ENCODE measurements at places on chromosomes 5 and 9.

DNA sequence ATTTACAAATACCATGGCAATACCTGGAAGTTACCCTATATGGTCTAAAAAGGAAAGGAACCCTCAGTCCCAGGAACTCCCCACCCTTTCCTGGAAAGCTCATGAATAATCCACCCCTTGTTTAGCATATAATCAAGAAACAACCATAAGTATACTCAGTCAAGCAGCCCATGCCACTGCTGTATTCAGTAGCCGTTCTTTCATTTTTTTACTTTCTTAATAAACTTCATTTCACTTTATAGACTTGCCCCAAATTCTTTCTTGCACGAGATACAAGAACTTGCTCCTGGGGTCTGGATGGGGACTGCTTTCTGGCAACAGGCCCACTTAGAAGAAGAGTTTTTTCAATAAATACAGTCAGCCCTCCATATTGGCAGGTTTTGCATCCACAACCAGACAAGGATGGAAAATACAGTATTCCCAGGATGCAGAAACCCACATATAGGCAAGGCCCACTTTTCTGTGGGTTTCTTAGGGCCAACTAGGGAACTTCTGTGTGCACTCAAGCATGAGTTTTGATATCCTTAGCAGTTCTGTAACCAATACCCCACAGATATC lies 2.8 kb upstream of the TBCA start:
- no peak for DNase-seq

DNA sequence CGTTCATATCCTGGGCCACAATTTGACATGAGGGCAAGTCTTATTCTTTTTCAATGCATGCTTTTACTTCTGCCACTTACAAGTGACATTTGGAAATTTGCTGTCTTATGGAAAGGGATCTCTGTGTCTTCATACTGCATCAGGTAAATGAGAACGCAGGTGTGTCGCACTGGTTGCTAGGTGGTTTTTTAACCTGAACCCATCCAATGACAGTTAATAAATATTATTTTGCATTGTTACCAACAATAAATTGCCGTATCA lies 1.1 kb downstream of the ADAMTS16 start:
- no peak for DNase-seq

DNA sequence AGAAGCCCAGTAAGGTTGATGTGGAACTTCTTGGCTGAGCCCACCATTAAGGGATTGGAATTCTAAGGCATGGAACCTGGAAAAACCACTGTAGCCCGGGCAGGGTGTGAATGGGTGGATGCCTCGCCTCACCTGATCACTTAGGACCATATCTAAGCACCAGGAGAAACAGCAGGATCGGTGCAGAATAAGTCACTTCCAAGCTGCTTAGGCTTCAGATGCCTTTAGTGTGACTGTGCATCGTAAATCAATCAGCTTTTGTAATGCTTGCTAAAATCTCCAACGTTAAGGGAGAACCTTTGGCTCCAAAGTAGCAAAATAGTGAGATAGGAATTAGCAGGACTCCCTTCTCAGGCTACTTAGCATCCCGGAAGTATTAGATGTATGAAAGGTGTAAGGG lies 103.9 kb upstream of the MEGF10 start:
- DNase-seq = no peak

DNA sequence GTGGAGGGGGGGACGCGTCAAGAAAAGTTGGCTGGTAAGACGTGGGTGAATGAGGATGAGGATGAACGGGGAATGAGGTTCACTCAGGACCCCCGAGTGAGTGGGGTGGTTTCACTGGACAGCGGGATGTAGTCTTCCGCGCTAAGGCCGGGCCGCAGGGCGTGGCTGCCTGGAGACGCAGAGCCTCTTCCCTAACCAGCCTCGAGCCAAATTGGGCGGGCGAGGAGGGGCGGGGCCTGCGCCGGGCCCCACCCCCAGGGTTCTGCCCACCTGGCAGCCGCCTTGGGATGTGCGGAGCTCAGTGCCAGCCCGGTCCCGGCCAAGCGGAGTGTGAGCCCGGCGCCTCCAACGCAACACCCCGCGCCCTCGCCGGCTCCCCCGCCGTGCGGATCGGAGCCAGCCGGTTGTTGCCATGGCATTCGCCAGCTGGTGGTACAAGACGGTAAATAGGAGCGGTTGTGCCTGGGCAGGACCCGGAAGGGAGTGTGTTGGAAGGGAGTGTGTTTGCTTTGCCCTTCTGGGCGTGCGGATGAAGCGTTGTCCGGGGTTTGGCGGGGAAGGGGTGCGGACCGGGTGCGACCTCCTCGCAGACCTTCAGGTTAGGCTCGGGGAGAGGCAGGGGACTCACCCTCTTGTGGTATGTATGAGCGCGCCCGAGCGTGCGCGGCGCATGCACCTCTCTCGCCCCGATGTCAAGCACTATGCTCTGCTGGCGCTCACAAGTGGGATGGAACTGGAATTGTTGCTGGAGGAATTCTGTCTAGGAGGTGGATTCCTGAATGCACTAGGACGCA lies 746 bp downstream of the CAST start:
- peak; percentile 79 for DNase-seq

- DNase-seq = no peak
Observed at GRCh38 chr9:101527066-101527465, 6.6 kb upstream of the RNF20 start.

- no peak for DNase-seq
Observed at GRCh38 chr5:56350011-56350596, 117.0 kb upstream of the ANKRD55 start.

DNA sequence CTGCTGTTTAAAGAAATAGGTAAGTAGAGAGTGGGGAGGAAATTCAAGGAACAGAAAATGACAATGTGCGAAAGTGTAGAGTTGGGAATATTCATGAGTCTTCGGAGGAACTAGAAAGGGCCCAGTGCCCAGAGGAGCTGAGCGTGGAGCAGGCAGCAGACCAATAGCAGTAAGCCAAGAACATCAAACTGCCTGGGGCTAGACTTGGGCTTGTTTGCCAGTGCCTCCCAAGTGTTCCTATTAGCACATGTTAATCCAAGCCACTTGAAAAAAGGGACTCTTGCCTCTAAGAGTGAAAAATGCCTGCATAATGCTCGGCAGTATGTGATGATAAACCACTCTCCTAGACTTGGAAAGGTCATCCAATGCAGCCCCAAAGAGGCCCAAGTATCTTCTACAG lies 1.2 kb upstream of the TAL2 start:
- no peak for DNase-seq

DNA sequence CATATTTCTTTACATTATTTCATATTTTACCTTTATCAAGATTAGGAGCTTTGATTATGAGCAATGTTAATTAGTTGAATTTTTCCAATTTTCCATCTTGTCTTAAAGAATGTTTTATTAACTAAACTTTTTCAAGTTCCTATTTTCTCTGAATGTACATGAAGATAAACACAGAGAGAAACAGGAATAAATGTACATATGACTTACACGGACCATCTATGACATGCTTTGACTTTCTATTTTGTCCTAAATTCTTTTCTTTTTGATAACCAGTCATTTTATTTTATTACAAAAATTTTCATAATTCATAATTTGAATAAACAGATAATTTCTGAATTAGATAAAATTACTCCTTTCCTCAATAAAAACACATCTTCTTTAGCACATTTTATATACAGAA lies 1038.8 kb upstream of the ARRDC3 start:
- no peak for DNase-seq

DNA sequence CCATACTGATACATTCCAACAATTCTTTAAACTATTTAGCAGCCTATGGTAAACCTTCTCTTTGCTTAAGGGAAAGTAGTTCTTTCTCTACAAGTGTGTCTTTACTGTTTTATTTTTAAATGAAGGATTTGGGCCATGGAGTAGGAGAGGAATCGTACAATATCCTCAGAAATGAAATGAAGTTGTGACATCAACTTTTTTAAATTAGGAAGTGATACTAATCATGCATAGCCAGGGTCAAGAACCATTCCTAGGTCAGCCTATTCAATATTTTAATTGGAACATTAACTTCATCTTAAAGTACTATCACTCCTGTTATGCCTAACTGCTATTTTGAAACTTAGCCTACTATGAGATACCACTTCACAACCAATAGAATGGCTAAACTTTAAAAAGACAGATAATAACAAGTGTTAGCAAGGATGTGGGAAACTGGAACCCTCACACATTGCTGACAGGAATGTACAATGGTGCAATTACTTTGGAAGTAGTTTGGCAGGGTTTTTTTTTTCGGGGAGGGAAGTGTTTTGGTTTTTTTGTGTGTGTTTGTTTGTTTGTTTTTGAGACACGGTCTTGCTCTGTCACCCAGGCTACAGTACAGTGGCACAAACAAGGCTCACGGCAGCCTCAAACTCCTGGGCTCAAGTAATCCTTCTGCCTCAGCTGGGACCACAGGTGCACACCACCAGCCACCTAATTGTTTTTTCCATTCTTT lies 10.7 kb downstream of the AGTPBP1 start:
- no peak for DNase-seq

DNA sequence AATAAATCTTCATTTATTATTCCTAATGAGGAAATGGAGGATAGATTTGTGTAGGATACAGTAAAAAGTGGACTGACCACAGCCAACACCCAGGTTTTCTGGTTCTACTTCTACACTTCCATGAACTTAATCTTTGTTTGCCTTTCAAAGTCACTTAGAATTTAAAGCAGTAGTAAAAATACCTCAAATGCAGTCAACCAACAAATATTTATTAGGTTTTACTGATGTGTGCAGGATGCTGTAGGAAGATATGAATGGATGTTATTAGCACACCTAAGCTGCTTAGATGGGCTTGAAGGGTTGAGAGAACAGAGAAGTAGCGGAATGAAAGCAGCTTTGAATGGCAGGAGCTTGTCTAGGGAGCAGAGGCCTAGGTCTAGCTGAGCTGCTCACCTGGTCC lies 201.1 kb downstream of the PALM2AKAP2 start:
- no peak for DNase-seq

DNA sequence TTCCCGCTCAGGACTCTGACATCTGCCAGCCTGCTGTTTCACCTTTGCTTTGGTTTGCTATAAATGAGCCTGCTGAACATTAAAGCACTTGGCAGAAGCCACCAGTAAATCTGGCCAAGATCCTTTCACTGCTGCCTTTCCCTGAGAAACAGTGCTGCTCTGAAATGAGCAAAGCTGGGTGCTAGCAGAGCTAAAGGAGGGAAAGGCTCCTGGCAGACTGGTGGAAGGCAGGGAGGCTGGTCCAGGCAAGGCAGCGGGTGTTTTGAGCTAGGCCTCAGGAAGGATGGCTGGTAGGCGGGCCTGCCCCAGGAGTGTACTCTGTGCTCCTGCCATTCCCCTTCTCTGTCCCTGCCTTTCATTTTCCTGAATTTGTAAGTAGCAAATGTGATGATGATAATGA lies 52.5 kb upstream of the PTGS1 start:
- no peak for DNase-seq

GRCh38 chr5:116456036-116456435 lies 118.6 kb downstream of the SEMA6A start:
- no peak for DNase-seq

GRCh38 chr9:127793093-127793708 lies 7.4 kb downstream of the CDK9 start:
- DNase-seq = no peak

- DNase-seq = no peak
Observed at GRCh38 chr5:117999939-118000549, 988.3 kb downstream of the DTWD2 start.

- DNase-seq = no peak
Observed at GRCh38 chr9:77667151-77667550, 19.0 kb upstream of the GNA14 start.

- no peak for DNase-seq
Observed at GRCh38 chr5:154778534-154778933, 23.4 kb downstream of the LARP1 start.

GRCh38 chr5:89396278-89396954 lies 513.4 kb upstream of the MEF2C start:
- DNase-seq = no peak

GRCh38 chr5:53257806-53258373 lies 148.3 kb upstream of the MOCS2 start:
- DNase-seq = no peak

GRCh38 chr9:18791074-18791473 lies 241.9 kb downstream of the SAXO1 start:
- DNase-seq = no peak

DNA sequence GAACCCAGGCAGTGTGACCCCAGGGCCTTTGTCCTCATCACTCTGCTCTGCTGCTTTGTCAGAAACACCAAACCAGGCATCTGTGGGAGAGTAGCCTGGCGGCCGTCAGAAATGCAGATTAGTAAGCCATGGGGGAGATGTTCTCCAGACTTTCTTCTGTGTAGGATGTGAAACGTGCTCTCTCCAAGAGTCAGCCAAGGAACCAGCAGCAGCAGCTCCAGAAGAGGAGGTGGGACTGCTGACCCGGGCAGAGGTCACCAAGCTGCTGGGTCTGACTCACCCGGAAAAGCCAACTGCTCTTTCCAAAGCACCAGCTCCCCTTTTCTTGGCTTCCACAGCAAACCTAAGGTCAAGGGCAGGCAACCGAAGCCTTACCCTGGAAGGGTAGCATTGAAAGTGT lies 14.4 kb upstream of the ABLIM3 start:
- DNase-seq = no peak

GRCh38 chr9:1319436-1319835 lies 269.3 kb downstream of the DMRT2 start:
- DNase-seq = no peak

- no peak for DNase-seq
Observed at GRCh38 chr5:10913841-10914240, 152.8 kb upstream of the DAP start.

GRCh38 chr5:169791251-169791650 lies 154.2 kb downstream of the DOCK2 start:
- no peak for DNase-seq

DNA sequence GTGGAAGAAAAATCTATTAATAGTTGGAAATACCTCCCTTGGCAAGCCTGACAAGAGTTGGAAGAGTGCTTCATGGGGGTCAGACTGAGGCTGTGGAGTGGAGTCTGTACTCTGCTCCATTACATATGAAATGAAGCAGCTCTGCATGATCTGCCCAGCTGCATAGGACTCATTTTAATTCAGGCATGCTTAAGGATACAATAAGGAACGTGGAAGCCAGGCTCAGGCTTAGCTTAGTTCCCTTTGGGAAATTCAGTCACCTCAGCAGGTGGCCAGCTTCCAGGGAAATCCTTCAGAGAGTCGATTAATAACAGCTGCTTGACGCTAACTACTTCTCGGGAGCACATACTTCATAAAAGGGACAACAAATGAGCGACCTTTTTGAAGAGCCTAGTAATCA lies 1672.9 kb upstream of the WWC1 start:
- no peak for DNase-seq

DNA sequence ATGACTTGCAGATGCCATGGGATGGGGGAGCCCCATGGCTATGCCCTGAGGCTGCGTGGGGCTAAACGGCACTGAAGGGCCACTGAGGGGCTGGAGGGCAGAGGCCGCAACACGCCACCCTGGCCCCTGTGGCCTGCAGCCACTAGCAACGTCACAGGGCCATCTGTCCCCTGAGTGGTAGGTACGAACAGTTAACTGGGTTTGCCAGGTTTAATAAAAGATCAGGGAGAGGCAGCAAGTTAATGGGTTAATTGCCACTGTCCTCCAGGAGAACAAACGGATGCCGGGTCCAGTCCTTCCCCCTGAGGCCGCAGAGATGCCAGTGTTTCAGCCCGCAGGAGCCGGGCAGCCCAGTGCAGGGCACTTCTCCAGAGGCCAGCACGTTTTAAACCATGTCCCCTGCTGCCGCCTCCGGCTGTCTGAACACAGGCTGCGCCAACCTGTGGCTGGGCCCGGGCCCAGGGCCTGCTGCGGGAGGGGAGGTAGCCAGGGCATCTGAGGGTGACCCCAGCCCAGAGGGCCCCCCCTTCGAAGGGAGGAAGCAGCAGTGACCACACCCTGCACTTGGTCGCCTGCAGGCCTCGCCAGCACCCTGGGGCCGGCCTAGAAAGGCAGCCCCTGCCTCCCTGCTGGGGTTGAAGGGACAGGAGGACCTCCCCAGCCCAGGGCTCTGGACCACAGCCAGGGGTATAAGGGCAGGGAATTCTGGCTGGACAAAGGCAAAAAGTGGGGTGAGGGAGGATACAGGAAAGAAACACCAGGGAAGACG lies 227.3 kb downstream of the FANCC start:
- DNase-seq = no peak
